ENCODE measurements at places on chromosomes 16 and 17.

DNA sequence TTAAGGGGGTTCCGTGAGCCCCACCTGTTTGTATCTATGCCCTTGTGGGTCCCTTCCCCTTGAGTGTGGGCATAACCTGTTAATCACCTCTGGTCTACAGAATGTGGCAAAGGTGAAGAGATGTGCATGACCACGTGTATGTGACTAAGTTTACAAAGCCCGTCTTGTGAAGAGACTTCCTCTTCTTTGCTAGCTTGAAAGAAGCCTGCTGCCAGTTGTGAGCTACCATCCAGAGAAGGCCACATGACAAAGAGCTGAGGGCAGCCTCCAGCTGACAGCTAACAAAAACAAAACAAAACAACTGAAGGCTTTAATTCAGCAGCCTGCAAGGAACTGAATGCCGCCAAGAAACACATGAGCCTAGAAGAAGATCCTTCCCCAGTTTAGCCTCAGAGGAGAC, 112.0 kb downstream of the AXIN2 start:
- no peak for DNase-seq

DNA sequence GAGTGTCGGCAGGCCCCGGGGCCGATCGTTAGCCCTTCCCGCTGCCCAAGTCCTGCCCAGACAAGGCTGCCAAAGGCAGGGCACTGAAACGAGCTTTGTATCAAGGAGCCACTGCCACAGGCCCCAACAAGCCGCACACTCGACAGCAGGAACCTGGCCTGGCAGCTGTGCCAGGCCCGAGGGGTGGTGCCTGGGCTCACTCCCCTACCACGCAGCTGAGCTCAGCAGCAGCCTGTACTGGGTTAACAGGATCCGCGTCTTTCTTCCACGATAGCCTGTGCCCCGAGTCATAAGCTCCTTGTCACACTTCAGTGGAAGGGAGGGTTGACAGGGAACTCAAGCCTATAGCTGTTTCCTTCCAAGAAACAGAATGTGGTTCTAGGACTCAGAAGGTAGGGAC, 87.9 kb downstream of the ABR start:
- DNase-seq, result no peak

DNA sequence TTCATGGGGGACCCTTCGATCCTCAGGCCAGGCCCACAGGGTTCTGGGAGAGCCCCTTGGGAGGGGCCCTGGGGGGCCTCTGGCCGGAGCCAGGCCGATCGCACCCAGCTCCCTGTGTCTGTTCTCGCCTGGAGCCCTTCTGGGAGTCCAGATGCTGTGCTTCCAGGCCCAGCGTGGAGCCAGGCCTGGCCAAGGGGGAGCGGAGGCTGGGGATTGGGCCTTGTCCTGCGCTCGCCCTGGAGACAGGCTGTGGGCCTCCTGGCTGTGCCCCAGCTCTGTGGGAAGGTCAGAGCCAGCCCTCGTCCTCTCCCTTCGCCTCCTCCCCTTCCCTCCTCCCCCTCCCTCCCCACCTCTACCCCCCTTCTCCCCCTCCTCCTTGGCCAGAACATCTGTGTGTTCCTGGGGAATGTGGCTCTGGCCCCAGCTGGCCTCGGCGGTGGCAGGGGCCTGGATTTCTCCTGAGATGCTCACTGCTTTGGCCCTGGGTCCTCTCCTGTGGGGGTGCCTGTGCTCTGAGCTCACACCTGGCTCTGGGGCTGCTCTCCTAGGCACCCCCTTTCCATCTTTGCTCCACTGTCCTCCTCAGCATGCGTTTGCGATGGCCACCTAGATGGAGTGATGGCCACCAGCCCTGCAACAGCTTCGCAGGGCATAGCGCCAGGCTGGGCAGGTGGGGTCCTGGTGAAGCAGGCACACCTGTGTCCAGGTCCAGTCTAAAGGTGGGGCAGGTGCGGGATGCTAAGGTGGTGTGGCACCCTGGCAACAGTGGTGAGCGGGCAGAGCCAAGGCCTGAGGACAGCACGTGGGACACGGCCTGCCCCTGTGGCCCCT, 90.6 kb upstream of the CIBAR2 start:
- DNase-seq, result no peak

- no peak for DNase-seq
Observed at GRCh38 chr16:2762711-2763110, 10.3 kb downstream of the SRRM2 start.

GRCh38 chr17:77294761-77295160, 154.0 kb downstream of the SEC14L1 start:
- no peak for DNase-seq

DNA sequence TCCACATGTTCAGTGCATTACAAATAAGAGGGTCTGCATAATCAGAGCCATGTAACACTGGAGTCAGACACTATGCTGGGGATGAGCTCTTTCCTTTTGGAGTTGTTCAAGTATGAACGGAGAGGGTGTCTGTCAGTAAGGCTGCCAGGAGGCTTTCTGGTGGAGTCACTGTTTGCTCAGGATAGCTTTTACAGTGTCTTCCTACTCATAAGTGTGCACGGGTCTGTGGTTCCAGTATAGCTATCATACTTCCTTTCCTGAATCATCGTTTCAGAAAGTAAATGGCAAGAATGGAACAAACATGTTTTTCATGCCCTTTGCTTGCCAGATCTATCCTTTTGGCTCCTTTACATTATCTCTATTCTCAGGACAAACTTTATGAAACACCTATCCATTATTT, 152.7 kb upstream of the CDH11 start:
- DNase-seq, result no peak

- peak; percentile 28 for DNase-seq
Observed at GRCh38 chr16:78444-79150, 572 bp downstream of the MPG start.

DNA sequence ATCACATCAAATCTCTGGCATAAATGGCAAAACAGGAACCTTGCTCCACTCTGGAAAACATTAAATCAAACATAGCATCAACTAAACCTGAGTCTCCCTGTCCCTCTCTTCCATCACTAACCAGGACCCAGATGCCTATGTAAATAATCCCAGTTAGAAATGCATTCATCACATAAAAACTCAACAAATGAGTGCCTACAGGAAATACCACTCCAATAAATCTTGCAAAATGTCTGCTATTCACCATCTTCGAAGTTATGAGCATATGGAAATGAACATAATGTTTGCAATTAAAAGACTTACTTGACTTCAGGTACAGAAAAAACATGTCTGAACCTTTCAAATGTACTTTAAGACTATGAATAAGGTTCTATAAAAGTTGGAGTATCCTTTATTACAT, 425.0 kb downstream of the CDH11 start:
- DNase-seq, result no peak

DNA sequence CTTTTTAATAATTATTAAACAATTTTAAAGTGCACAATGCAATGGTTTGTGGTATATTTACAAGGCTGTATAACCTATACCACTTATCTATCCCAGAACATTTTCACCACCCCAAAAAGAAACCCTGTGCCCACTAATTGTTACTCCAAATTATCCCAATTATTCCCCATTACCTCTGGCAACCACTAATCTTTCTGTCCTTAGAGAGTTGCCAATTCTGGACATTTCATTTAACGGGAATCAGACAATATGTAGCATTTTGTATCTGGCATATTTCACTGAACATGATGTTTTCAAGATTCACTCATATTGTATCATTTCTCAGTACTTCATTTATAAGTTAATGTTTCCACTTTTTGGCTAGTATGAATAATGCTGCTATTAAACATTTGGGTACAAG, 103.1 kb upstream of the NACA2 start:
- DNase-seq, result no peak

DNA sequence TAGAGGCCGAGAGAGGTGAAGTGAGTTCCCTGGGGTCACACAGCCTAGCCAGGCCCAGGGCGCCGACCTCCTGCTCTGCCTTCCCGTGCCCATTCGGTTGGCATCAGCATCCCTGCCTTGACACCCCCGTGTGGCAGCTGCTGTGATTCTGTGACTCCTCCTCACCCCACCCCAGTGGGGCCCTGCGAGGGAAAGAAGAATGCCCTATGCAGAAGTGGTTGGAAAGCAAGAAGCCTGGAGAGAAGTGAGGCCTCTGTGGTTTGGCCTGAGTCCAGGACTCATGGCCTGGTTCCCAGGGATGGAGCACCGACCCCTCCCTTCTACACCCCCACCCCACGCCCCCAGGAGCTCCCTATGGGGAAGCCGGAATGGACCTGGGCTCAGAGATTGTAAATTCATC, 296.2 kb downstream of the SEC14L1 start:
- DNase-seq, result no peak

DNA sequence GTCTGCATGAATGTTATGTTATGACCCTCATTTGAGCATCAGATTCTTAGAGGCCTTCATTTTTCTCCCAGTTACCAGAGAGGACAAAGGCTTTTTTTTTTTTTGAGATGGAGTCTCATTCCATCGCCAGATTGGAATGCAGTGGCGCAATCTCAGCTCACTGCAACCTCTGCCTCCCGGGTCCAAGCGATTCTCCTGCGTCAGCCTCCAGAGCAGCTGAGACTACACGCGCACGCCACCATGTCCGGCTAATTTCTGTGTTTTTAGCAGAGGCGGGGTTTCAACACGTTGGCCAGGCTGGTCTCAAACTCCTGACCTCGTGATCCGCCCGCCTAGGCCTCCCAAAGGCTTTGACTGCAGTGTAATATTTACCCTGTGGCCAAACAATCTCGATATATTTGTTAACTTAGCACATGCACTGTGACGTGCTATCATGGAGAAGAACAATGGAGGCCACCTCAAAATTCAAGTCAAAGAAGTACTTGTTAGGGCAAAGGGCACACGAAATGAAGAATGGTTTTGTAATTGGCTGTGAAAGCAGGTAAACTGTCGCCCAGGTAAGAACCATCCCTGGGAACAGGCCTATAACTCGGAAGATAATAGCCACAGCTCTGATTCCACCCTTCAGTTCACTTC, 303.4 kb downstream of the SLC39A11 start:
- no peak for DNase-seq

- no peak for DNase-seq
Observed at GRCh38 chr17:32551186-32551955, 64.6 kb downstream of the CDK5R1 start.

- DNase-seq, result no peak
Observed at GRCh38 chr16:81431554-81432353, 12.9 kb upstream of the CMIP start.

GRCh38 chr16:24077292-24077691, 178.8 kb upstream of the CACNG3 start:
- DNase-seq, result no peak

GRCh38 chr17:70423562-70423961, 254.2 kb downstream of the KCNJ2 start:
- DNase-seq, result no peak

DNA sequence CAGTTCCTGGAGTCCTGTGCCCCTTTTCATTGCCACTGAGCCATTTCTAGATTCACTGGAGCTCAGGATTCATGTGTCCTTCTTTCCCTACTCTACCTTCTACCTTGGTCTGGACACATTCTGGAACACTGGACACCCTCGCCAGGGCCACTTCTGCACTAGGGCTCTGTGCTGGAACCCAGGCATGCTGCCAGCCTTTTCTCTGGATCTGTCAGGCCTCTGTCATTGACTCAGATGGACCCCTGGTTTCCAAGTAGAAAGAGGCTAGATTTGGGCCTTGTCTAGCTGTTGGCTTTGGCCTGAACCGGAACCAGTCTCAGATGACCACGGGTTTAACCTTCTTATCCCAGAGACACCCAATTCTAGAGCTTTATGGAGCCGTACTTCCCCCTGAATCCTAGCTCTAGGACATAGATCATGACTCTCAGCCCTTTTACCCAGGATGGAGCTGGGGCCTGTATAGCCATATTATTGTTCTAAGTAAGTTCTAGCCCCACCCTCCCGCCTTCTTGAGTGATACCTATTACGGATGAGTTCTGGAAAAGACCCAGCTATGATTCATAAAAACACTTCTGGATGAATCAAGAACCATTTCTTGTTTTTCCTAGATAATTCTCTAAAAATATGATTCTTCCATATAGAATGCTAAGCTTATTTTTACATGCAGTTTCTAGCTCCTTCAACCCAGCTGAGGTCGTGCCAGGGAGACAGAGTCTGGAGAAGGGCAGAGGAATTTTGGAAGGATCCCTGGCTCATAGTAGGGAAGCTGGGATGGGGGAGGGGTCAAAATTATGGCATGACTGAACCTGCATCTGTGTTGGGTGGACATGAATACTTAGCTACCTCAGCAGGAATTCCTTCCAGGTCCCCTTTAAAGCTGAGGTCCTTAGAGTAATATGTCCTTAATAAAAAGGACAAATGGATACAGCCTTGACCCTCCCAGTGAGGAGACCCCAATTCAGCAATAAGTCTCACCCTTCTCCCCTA, 1.1 kb upstream of the CHRNB1 start:
- no peak for DNase-seq

DNA sequence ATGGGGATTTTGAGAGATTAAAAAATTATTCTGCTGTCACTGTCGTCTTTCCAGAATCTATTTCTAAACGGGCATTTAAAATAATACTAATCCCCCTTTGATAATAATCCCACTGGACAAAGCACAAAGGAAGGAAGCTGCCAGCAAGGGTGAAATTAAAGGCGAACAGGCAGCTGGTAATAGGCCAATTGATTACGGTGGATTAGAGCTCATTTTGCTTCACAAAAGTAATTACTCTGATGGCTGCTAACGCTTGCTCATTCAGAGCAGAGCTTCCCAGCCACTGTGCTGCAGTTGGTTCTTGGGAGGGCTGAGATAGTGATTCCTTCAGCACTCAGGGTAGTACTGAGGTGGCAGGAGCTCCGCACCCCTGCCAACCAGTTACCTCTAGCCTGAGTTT, 205.7 kb downstream of the SNX29 start:
- DNase-seq, result no peak

DNA sequence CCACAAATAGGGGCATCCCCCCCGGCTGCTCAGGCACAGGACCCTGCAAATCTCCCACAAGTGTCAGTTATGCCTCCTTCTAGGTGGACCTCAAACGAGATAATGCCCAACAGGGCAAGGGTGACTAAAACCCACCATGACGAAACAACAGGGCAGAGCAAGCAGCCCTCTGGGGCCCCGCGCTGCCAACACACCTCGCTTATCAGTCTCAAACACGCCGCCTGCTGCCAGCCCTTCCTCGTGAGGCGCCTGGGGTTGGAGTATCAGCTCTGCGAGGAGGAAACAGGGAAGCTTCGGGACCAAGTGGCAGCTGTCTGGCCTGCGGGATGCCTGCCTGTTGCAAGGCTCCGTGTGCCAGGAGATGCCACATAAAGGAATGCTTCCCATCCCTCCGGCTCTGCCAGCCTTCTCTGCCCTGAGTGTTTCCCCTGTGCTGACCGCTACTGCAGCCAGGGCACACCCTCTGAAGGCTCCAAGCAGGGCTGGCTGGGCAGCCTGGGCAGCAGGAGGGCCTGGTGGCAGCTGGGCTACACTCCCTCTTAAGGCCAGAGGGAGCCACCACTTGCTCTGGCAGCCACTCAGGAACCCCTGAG, 2.5 kb downstream of the SMIM5 start:
- no peak for DNase-seq

DNA sequence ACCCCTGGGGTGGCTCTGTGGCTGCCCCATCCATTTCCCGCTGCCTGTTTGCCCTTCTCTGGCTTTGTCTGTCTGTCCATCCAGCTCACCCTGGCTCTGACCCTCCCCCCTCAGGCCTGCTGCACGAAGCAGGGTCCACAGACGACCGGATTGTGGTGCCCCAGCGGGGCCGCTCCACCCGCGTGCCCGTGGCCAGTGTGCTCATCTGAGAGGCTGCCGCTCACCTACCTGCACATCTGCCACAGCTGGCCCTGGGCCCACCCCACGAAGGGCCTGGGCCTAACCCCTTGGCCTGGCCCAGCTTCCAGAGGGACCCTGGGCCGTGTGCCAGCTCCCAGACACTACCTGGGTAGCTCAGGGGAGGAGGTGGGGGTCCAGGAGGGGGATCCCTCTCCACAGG, 761 bp upstream of the LAT start:
- no peak for DNase-seq

GRCh38 chr17:16999931-17000625, 28.2 kb upstream of the TNFRSF13B start:
- no peak for DNase-seq

- no peak for DNase-seq
Observed at GRCh38 chr16:51392521-51393187, 241.6 kb upstream of the SALL1 start.
